CD4-positive, alpha-beta T cell treated with Interleukin-10 for 1 hour (primary cell): ENCODE measurements at places on chromosomes 11 and 22.

DNA sequence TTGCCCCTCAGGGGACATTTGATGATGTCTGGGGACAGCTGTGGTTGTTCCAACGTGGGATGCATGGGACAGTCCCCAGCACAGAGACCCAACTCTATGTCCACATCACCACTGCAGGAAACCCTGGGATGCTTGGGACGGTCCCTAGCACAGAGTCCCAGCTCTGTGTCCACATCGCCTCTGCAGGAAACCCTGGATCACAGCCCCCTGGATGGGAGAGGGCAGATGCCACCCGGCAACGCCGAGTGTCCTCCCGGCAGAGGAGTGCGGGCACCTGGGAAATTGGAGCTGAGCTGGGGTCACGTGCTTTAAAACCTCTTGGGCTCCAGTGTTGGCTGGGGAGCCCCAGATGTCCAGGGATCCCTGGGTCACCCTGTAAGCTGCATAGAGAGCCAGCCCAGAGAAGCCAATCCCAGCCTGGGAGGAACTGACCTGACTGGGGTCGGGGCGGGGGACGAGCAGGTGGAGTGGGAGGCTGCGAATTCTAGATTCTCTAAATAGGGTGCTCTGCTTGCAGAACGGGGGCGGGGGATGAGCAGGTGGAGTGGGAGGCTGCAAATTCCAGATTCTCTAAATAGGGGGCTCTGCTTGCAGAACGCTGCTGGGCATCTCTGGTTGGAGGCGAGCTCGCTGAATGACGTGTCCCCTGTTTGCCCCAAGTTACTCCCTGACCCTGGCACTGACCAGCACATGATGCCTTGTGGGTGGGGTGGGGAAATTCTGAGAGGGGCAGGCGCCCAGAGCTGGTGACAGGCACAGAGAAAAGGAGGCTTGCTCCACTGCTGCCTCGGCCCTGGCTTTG, 1197.8 kb downstream of the BRD1 start:
- DNase-seq = no peak

- DNase-seq = no peak
Measured at GRCh38 chr22:28014211-28015045, 95.4 kb upstream of the PITPNB start.

DNA sequence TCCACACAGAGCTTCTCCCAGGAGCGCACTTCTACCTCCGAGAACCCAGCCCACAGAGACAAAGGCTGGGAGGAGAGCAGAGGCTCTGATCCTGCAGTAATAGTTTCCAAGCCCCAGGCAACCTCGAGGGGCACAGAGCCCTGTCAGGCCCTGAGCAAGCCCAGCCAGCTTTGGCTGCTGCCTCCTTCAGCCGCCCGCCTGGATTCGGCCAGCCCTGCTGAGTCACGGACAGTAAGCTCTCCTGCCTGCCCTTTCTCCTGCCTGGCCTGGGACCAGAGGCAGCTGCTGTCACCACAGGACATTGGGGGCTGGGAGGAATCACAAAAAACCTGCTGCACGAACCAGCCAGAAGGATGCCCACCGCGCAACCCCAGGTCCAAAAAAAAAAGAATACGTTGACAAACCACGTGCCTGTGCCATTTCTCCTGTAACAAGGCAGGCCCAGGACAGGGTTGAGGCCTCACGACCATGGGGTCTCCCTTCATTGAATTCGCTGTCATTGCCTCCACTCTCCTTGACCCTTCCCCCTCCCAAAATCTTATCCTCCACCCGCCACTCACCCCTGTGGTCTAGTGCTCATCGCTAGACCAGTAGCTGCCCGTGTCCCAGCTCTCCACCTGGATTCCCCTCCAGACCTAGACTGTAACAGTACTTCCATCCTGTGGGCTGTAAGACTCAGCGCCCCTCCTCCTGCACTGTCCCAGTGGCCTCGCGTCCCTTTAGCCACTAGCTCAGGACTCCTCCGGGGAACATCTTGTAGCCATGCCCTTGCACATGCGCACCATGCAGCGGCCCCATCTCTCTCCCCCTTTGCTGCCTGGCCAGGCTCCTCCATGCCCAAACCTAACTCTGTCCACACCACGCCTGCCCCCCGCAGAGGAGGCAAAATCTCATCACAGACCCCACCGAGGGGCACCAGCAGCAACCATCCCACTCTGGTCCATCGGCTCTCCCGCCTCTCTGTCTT, 7.4 kb upstream of the SLC22A12 start:
- DNase-seq = no peak

GRCh38 chr11:75981546-75981945, 166.5 kb downstream of the UVRAG start:
- no peak for DNase-seq

- DNase-seq = no peak
Measured at GRCh38 chr22:18966748-18967147, 30.7 kb upstream of the PRODH start.

GRCh38 chr11:6303661-6304060, 16.6 kb downstream of the CAVIN3 start:
- DNase-seq = no peak

GRCh38 chr11:107301878-107302277, 155.7 kb downstream of the CWF19L2 start:
- no peak for DNase-seq

- no peak for DNase-seq
Measured at GRCh38 chr22:44870021-44870420, 117.6 kb downstream of the ARHGAP8 start.

- no peak for DNase-seq
Measured at GRCh38 chr11:66722745-66723651, 6.0 kb downstream of the SPTBN2 start.

- no peak for DNase-seq
Measured at GRCh38 chr22:19176175-19176643, 2.3 kb downstream of the SLC25A1 start.
